ENCODE measurements at places on chromosomes 3 and 15. TPM values are rescaled to one million over a fixed set of nuclear protein-coding genes. Genes with fewer than 3 reads are reported as not detected.

GRCh38 chr15:61047783-61048182 lies 181.3 kb downstream of the RORA start:
- no peak for DNase-seq

GRCh38 chr3:170225166-170225565 lies 2.9 kb downstream of the PRKCI start:
- DNase-seq, result no peak

DNA sequence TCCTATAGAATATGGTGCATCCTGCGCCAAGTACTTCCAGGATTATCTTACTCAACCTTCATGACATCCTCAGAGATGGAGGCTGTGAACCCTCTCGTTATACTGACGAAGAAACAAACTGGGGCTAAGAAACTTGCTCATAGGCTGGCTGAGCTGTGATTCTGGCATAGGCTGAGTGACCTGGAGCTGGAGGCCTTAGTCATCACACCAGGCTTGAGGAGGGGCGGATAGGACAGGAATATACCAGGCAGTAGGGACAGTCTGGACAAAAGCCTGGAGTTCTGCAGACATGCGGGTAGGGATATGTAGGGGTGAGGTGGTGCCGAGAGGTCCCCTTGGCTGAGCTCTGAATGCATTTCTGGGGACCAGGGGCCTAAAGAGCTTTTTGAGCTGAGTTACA lies 18.1 kb downstream of the HEMK1 start:
- no peak for DNase-seq

RNF7 gene
- 103 TPM for total RNA-seq

NR2E3 gene
- total RNA-seq, result 0.35 TPM

Data from esophagus squamous epithelium (tissue), 5 donors.